Hindlimb muscle (tissue), 1 donor: ENCODE measurements at places on chromosomes 11 and 22.
A peak's percentile ranks its signal among the peaks of the same experiment; 100 is the strongest.

- no peak for DNase-seq
Measured at GRCh38 chr22:20014526-20015186, 2.0 kb downstream of the ARVCF start.

DNA sequence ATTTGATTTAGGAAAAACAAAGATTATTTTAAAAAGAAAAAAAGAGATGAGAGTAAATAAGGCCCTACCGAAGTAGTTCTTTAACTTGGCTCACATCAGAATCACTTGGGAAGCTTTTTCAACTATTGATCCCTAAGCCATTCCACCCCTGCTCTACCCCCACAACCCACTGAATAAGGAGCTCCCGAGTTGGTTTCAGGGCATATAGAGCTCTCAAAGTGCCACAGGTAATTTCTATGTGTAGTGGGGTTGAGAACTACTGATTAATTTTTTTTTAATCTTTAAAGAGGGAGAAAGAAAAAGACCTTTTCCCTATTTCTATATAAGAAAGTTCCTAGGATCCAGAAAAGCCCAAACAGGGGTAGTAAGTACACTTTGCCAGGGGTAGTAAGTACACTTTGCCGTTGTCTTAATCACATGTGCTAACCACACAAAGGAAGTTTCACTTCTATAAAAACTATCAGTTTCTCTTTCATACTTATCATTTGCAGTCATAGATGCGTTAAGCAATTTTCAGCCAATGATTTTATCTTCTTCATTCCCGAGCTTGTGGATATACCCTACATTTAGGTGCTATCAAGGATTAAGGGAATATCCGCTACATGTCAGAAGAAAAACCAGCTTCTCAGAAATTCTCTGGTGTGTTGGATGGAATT, 108.4 kb upstream of the ZC3H12C start:
- DNase-seq = no peak

DNA sequence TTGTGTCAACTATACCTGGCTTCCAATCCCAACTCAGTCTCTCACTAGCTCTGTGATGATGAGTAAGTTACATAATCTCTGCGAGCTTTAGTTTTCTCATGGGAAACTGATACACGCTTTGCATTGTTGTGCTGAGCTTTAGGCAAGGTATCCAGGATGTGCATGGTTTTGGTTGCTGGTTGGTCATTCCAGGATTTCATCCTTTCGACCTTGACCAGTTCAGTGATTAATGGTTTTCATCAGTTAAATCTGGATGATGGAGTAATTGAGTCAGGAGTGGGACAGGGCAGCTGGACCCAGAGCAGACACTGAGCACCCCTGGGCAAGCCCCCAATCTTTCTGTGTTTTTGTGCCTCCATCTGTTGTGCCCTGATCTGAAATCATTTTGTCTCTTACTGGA, 417.3 kb upstream of the CADM1 start:
- no peak for DNase-seq

- no peak for DNase-seq
Measured at GRCh38 chr11:43418197-43418596, 59.5 kb downstream of the TTC17 start.

- no peak for DNase-seq
Measured at GRCh38 chr11:11581481-11581880, 40.3 kb downstream of the GALNT18 start.

DNA sequence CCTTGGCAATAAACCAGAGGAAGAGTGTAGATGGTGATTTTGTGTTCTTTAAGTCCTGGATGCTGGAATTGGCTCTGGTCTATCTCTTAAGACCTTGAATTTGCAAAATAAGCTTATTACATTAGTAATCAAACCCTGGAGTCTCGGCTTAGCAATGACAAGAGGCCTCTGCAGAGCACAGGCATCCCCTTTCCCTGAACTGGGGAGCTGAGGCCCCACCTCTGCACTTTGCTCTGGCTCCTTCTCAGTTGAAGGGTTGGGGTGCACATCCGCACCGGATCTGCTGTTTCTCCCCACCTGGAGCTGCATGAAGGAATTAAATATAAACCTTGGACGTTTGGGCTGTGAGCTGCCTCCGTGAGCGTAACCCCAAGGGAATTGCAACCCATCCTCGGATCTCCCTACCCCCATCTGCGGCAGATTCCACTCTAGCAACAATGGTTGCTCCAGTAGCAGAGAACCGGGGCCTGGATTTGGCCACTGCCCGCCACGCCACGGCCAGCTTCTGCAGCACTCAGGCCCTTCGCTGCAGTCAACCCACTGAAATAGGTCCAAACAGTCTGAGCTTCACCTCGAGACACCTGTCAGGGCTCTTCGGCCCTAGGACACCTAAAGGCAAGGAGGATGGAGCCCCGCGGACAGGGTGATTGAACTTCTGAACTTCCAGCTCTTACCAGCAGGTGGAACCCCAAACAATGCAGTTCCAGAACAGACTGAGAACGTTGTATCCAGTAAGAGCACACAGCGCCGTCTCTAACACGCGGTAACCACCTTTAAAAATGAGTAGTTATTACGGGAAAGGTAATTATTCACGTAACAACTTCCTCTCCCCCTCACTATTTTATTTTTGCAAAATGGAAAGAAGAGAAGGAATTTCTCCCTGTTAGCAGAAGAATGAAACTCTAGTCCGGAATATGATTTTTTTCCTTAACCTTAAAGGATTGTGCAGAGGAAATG, 54.8 kb upstream of the CAPRIN1 start:
- DNase-seq = peak; percentile 61

GRCh38 chr11:122113836-122114825, 1.9 kb downstream of the BLID start:
- DNase-seq = no peak

- no peak for DNase-seq
Measured at GRCh38 chr11:43872995-43873394, 7.6 kb upstream of the ALKBH3 start.
